Urinary bladder (tissue), 4 donors: ENCODE measurements at places on chromosomes 5 and 9.
A peak's percentile ranks its signal among the peaks of the same experiment; 100 is the strongest.

- DNase-seq: no peak
Measured at GRCh38 chr5:115423051-115423450, 121.5 kb downstream of the FEM1C start.

- no peak for DNase-seq
Measured at GRCh38 chr9:109401169-109401989, 80.5 kb upstream of the EPB41L4B start.

GRCh38 chr9:110283751-110284150 is 27.4 kb upstream of the TXN start:
- DNase-seq: peak; percentile 6

DNA sequence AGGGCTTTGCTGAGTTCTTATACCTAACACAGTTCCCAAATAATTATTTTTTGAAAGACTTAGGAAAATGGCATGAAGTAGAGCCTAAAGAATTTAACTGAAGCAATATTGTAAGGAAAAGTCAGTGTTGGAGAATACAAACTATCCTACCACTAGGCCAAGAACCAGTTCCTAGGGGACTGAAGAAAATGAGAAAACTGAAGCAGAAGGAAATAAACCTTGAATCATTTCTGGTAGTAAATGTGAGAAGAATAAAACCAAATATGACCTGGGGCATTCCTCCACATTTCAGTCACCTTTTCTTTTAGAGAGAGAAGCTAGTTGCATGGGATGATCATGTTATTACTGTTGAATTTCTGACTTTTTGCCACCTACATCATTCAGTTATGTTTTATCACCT is 1393.9 kb upstream of the C9orf72 start:
- DNase-seq: no peak

- DNase-seq: no peak
Measured at GRCh38 chr5:158020555-158021418, 161.8 kb upstream of the CLINT1 start.

DNA sequence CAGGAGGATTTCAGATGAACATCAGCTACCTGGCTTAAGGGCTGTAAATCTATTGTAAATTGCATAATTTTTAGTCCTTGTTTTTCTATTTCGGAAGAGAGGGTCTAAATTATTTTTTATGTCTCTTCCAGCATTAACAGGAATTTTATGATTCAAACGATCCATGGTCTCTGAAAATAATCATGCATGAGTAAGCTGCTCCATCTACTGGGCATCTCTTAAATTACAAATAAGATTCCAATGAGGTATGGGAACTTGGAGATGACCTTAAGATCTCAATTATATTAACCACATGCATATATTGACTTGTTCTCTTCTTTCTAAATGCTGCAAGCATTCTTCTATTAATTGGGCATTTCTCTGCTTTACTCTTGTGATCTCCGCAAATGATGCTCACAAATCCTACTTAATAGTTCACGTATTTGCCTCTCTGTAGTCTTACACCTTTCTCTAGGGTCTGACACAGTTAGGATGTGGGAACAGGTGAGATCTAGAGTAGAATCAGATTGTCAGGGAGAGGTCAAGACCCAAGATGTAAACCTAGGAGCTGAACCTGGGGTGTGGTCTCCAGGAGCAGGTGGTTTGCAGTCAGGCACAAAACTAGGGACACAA is 86.9 kb downstream of the NUDT12 start:
- no peak for DNase-seq

GRCh38 chr5:36150676-36151433 is 832 bp downstream of the LMBRD2 start:
- peak; percentile 20 for DNase-seq
